ENCODE measurements at places on chromosomes 12 and 14.

DNA sequence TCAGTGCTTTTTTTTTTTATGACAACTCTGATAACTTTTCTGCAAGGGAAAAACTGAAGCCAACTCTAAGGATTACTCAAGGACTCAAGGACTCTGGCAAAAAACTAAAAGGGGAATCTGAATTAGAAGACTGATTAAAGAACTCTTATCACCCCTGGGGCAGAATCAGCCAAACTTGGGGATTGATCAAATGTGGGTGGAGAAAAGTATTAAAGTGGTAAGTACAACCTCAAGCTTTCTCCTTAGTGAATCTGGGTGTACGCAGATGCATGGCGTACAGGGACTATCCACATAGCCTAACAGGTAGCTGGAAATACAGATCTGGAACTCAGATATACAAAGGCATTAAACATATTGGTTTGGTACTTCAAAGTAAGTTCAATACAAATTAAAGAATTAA is 7.3 kb downstream of the LIMA1 start:
- no peak for DNase-seq

DNA sequence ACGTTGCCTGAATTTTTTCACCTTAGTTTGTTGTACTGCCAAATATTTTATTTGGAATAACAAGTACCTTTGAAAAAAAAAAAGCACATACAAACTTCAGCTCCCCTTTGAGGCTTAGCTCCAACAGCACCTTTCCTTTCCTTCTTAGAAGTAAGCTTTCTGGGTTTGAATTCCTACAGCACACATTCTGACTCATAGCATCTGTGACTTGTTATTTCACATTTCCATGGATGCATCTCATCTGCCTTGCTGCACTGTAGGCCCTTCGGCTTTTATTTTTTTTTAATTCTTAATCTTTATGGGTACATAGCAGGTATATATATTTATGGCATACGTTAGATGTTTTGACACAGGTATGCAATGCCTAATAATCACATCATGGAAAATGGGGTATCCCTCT is 7.2 kb downstream of the LGALS3 start:
- no peak for DNase-seq

DNA sequence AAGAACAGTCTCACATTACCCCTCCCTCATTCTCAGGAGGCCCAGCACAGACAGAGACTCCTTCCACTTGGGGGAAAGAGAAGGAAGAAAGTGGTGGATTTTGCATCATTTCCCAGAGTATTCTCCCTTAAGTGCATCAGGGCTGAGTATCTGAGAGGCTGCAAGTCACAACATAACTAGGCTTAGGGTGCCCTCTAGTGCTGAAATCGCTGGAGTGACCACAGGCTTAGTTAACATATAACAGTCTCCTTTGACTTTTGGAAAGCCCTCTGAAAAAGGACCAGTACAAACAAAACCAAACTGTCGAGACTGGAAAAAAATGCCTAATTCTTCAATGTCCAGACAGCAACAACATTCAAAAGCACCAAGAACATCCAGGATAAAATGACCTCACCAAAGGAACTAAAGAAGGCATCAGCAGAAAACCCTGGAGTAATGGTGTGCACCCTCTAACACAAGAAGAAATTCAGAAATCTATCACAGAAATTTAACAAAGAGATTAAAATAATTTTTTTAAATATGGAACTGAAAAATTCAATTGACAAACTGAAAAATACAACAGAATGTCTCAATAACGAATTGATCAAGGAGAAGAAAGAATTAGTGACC is 412.3 kb downstream of the RPS29 start:
- no peak for DNase-seq

DNA sequence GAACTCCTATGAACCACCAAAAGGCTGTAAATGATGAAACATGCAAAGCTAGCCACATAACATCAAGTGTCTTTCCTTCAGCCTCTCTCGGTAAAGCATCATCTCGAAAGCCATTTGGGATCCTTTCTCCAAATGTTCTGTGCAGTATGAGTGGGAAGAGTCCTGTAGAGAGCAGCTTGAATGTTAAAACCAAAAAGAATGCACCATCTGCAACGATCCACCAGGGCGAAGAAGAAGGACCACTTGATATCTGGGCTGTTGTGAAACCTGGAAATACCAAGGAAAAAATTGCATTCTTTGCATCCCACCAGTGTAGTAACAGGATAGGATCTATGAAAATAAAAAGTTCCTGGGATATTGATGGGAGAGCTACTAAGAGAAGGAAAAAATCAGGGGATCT is 61.2 kb downstream of the ATG14 start:
- no peak for DNase-seq

DNA sequence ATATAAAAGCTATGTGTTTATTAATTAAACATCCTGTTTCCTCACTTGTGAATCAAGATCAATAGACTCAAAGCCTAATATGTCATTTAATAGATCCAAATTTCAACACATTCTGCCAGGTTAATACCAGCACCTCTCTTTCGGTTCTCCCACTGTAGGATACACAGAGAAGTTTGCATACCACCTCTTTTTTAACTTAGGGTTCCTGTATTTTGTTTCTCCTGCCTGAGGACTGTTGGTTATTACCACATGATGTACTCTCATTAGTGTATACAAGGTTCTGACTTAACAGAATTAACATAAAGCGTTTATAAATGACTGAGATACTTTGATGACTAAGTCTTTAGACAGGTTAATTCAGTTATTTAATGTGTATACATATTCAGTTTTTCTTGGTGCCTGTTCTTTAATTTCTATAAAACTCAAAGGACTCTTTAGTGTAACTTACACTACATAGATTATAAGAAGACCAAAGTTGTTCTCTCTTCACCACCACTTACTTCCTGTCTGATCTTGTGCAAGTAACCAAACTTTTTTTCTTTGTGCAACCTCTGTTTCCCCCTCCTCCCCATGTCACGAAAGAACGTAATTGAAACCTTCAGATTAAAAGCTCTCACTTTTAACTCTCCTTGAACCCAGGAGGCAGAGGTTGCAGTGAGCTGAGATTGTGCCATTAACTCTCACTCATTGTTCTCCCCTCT is 89.8 kb upstream of the DNM1L start:
- no peak for DNase-seq

- no peak for DNase-seq
Measured at GRCh38 chr12:5444520-5444919, 12.6 kb downstream of the NTF3 start.

GRCh38 chr12:130058926-130059472 is 103.3 kb upstream of the FZD10 start:
- DNase-seq: no peak

- DNase-seq: no peak
Measured at GRCh38 chr14:94116701-94117100, 6.2 kb downstream of the IFI27 start.

DNA sequence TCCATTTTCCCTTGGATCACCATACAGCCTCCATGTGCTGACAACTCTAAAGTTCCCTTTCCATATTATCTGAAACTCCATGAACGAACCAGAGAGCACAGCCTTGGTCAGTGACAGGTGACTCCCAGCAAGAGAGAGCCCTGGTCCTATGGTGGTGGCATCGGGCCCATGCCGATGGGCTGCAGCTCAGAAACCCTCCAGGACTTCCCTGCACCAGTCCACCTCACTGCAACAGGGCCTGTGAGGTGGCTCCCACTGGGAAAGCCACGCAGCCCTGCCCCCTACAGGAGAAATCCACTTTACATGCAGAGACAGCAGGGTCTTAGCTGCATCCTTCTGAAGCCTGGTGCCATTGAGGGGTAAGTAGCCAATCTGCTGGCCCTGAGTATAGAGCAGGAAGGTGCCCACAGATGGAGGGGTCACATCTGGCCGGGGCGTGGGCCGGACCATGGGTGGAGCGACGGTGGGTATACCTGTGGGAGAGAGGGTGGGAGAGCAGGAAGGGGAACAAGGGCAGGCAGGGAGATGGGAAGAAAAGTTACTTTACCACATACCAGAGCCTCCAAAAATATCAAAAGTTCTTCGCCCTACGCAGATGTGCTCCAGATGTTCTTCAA is 24.7 kb downstream of the RTRAF start:
- DNase-seq: no peak

DNA sequence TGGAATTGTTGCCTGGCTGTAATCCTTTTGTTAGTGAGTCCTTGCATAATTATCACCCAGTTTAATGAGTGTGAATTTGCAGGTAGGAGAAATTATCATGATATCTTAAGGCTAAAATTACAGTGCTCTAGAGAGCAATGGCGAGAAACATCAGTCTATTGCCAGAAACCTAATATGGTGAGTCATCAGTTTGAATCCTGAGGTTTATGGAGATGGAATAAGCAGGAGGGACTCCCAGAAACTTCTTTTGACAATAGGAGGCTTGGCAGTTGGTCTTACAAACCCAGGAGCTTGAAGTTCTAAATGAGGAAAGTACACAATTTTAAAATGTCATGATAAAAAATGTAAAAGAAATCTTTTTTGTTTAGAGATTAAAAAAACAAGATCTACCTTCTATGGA is 31.5 kb upstream of the CRADD start:
- DNase-seq: no peak

DNA sequence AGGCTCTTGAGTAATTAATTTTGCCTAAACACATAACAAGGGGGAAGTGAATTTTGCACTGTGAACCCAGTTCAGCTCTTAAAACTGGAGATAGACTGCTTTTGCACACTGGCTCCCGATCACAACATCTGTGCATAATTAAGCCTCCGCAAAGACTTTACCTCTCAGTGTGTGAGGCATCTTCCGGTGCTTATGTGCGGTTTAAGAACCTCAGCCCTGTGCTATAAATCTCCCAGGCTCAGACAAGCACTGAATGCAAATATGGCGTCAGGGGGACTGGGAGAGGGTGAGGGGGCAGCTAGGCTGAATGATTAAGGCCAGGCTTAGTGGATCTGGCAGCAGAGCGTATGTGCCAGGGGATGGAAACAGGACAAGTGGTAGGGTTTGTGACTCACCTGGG is 103.3 kb downstream of the ADCK1 start:
- no peak for DNase-seq

DNA sequence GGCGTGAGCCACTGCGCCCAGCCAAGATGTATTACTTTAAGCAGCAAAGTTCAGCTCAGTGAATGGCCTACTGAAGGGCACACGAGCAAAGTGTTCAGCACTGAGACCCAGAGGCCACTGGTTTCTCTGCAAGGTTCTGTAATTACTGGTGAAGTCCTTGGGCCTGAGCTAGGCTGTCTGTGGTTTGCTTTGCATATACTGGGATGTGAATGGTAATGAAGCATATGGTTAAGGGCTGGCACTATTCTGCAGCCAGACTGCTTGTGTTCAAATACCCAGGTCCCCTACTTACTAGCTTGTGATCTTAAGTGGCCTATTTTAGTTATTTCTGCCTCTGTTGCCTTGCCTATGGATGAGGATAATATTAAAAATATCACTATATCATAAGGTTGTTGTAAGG is 72.0 kb downstream of the LLPH start:
- DNase-seq: no peak

GRCh38 chr12:67790660-67791059 is 142.1 kb downstream of the DYRK2 start:
- no peak for DNase-seq

DNA sequence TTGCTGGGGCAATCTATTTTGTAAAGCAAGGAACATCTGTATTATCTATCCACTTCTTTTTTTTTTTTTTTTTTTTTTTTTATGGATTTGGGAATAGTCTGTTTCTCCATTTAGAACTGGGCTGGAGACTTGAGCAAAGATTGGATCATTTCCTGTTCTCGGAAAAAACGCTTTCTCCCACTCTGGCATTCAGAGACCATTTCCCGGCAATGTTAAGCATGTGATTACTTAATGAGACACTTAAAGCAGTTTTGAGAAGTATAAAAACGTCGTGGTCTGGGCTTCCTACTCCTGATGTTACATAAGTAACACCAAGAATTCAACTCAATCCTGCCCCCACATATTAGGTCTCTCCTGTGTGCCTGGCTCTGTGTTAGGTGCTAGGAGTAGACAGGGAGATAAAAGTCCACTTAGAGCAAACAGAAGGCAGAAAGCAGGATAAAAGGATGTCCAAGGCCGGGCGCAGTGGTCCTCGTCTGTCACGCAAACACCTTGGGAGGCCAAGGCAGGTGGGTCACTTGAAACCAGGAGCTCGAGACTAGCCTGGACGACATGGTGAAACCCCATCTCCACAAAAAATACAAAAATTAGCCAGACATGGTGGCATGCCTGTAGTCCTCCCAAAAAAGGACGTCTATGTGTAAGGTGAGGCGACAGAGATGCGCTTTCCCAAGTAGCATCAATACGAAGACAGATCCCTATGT is 152.1 kb upstream of the GSC start:
- no peak for DNase-seq

Data from effector memory CD4-positive, alpha-beta T cell (primary cell).